Thoracic aorta (tissue), 2 donors: ENCODE measurements at places on chromosomes 6 and 20. TPM values are rescaled to one million over a fixed set of nuclear protein-coding genes. Genes with fewer than 3 reads are reported as not detected.
A peak's percentile ranks its signal among the peaks of the same experiment; 100 is the strongest.

GRCh38 chr6:169725125-169726048 is 1.1 kb upstream of the PHF10 start:
- H3K27me3 ChIP-seq, result no peaks in the 10 kb centered on the region

DNA sequence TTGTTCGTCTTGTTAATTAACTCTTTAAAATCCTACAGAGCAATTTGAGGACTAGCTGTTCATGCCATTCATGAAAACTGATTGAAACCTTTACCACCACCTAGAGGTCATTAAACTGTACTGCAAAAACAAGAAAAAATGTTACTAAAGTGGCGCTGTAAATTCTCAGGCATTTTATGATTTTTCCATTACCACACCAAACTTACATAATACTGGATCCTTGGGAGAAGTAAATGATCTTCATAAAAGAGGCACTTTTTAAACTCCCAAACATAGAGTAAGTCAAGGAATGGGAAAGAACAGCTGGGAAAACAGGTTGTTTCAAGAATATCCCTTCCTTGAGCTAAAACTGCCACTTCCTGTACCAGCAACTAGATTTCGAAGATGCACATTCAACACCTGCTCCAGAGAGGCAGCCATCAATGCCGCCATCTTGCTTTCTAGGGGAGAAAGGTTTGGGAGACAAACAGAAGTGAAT is 54.3 kb downstream of the MYLIP start:
- no peak for DNase-seq
- peak overlapping the region; percentile 44 for H3K27ac ChIP-seq
- H3K4me1 ChIP-seq, result peaks cover 25% of the 10 kb centered on the region
- no peaks in the 10 kb centered on the region for H3K27me3 ChIP-seq
- H3K36me3 ChIP-seq, result no peaks in the 10 kb centered on the region

PROKR2 gene
- total RNA-seq, result not detected

DNA sequence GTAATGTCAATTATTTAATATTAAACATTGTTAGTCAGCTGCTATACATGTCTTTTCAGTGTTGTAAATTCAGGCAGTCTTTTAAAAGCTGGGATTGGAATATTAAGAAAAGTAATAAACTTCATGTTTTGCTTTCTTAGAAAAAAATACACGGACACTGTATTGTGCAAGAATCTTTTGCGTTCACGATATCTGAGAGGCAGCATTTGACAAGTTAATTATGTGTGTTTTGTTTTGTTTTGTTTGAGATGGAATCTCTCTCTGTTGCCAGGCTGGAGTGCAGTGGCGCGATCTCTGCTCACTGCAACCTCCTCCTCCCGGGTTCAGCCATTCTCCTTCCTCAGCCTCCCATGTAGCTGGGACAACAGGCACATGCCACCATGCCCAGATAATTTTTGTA is 1661.3 kb downstream of the HACE1 start:
- DNase-seq, result no peak
- no peaks in the 10 kb centered on the region for H3K27me3 ChIP-seq
- H3K4me1 ChIP-seq, result no peaks in the 10 kb centered on the region
- H3K27ac ChIP-seq, result no peak overlapping the region
- H3K36me3 ChIP-seq, result no peaks in the 10 kb centered on the region

- H3K27me3 ChIP-seq, result no peaks in the 10 kb centered on the region
- no peaks in the 10 kb centered on the region for H3K36me3 ChIP-seq
- H3K4me1 ChIP-seq, result peaks cover 12% of the 10 kb centered on the region
- H3K27ac ChIP-seq, result no peak overlapping the region
- no peak overlapping the region for H3K4me3 ChIP-seq
- no peak for DNase-seq
Observed at GRCh38 chr6:137256350-137257103, 37.3 kb upstream of the IFNGR1 start.

DNA sequence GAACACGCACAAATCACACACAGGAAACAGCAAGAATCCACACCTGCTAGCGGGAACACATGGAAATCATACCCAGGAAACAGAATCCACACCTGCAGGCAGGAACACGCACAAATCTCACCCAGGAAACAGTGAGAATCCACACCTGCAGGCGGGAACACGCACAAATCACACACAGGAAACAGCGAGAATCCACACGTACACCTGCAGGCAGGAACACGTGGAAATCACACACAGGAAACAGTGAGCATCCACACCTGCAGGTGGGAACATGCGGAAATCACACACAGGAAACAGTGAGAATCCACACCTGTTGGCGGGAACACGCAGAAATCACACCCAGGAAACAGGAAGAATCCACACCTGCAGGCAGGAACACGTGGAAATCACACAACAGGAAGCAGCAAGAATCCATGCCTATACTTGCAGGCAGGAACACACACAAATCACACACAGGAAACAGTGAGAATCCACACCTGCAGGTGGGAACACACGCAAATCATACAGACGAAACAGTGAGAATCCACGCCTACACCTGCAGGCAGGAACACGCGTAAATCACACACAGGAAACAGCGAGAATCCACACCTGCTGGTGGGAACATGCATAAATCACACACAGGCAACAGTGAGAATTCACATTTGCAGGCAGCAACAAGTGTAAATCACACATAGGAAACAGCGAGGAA is 108.6 kb downstream of the DLL1 start:
- no peak overlapping the region for H3K27ac ChIP-seq
- no peak for DNase-seq
- peaks cover 5% of the 10 kb centered on the region for H3K4me1 ChIP-seq
- H3K4me3 ChIP-seq, result no peak overlapping the region

GRCh38 chr6:54014440-54014839 is 96.8 kb upstream of the MLIP start:
- no peak for DNase-seq
- H3K27me3 ChIP-seq, result no peaks in the 10 kb centered on the region
- no peak overlapping the region for H3K4me3 ChIP-seq
- no peaks in the 10 kb centered on the region for H3K36me3 ChIP-seq
- H3K27ac ChIP-seq, result no peak overlapping the region
- H3K4me1 ChIP-seq, result peaks cover 20% of the 10 kb centered on the region

GRCh38 chr20:52031563-52032303 is 159.8 kb downstream of the ZFP64 start:
- H3K36me3 ChIP-seq, result no peaks in the 10 kb centered on the region
- no peaks in the 10 kb centered on the region for H3K27me3 ChIP-seq
- peaks cover 8% of the 10 kb centered on the region for H3K4me1 ChIP-seq
- H3K4me3 ChIP-seq, result peak overlapping the region; percentile 46
- no peak for DNase-seq

SYCP2L gene
- total RNA-seq, result 0.63 TPM

DNA sequence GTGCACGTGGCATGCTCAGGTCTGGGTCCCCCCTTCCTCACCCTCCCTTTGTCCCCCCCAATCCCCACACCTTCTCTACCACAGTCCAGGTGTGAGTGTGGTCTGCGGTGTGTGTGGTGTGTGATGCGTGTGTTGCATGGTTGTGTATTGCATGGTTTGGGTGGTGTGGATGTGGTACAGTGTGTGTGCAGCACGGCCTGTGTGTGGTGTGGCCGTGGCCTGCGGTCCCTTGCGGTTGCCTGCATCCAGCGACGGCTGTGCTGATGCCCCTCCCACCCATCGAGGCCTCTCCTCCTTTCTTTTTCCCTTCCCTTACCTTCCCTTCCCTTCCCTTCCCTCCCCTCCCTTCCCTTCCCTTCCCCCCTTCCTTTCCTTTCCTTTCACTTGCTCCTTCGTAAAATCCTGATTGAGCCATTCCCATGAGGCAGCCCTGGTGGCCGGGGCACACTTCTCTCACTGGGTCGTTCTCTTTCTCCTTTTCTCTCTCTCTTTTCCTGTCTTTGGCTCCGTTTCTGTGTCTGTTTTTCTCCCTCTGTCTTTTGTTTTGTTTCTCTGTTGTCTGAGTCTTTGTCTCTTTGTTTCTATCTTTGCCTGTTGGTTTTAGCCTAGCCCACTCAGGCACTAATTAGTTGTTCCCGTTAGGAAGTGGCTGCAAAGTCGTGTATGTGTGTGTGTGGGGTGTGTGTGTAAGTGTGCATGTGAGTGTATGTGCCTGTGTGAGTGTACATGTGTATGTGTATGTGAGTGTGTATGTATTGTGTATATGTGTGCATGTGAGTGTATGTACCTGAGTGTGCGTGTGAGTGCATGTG is 65.7 kb downstream of the SRC start:
- no peak for DNase-seq
- H3K36me3 ChIP-seq, result no peaks in the 10 kb centered on the region
- H3K27me3 ChIP-seq, result no peaks in the 10 kb centered on the region
- H3K4me3 ChIP-seq, result peak overlapping the region; percentile 48

GRCh38 chr20:46945465-46945864 is 50.8 kb downstream of the EYA2 start:
- H3K27ac ChIP-seq, result no peak overlapping the region
- no peak overlapping the region for H3K4me3 ChIP-seq
- H3K4me1 ChIP-seq, result no peaks in the 10 kb centered on the region
- no peak for DNase-seq
- no peaks in the 10 kb centered on the region for H3K36me3 ChIP-seq

DNA sequence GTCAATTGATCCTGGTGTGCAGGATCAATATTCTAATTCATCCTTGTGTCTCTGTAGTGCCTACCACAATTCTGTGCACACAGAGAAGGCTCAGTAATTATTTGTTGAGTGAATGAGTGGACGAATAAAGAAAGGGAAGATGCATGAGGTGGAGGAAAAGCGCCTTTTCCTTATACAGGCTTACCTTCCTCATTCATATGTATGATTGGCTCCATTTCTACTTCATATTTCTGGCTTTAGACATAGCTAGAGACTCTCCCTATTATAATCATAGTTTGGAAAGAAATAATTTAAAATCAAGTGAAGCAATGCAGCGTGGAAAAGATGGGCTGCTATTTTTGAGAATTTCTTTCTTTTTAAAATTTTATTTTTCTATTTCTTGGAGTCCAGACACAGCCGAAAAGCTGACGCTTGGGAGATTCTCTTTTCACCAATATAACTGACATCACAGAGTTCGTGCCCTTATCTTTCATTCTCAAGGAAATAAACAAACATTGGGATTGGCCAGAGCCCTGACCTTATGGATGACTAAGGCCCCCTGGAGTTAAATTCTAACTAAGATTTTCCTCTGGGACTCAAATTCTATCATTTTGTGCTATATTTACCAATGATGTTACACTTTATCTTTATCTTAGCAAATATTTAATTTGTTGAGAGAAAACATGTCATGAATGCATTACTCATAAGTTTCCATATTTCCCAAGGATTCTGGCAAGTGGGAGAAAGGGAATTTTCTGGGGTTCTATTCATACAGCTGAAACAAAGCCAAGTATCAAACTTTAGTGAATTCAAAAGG is 48.1 kb downstream of the PRL start:
- H3K4me3 ChIP-seq, result no peak overlapping the region
- H3K4me1 ChIP-seq, result peaks cover 11% of the 10 kb centered on the region
- DNase-seq, result no peak
- H3K27ac ChIP-seq, result no peak overlapping the region

- H3K36me3 ChIP-seq, result no peaks in the 10 kb centered on the region
- peak overlapping the region; percentile 81 for H3K4me3 ChIP-seq
- peaks cover 67% of the 10 kb centered on the region for H3K4me1 ChIP-seq
- DNase-seq, result no peak
Observed at GRCh38 chr6:44222486-44223318, 693 bp upstream of the SLC29A1 start.

DNA sequence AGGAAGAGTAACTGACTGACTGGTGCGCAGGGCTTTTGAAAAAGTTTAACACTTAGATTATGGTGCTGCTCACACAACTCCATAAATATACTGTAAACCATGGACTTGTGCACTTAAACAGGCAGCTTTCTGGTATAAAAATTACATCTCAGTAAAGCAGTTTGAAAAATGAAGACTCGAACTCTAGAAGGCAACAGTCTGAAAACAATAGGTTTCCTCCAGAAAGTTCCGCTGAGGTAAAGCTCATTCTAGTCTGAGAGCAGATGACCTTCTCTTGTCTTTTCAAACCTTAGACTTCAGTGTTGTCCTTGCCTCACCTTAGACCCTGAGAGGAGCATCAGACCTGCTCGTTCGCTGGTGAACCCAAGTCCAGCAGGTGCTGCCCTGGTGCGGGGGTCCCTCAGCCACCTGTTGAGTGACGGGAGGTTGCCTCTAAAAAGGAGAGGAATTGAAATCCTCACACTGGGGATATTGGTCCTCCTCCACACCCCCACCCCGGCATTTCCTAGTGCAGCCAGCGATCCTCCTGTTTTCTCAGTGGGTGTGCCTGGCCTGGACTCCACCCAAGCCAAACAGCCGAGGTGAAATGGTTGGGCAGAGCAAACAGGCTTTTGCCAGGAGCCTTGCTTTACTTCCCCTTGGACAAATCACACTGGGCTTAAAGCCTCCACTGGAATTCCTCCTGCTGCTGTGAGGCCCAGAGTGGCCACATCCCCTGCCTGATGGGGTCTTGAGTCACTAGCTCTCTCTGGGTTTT is 14.7 kb upstream of the PYGB start:
- peak; percentile 60 for DNase-seq
- H3K4me1 ChIP-seq, result peaks cover 21% of the 10 kb centered on the region
- peak overlapping the region; percentile 78 for H3K27ac ChIP-seq
- no peaks in the 10 kb centered on the region for H3K36me3 ChIP-seq

- no peak for DNase-seq
- H3K4me1 ChIP-seq, result peaks cover 8% of the 10 kb centered on the region
- peaks cover 6% of the 10 kb centered on the region for H3K27me3 ChIP-seq
- H3K27ac ChIP-seq, result no peak overlapping the region
Observed at GRCh38 chr6:28673787-28674671, 148.3 kb downstream of the GPX5 start.

- no peak overlapping the region for H3K4me3 ChIP-seq
- no peak overlapping the region for H3K27ac ChIP-seq
Observed at GRCh38 chr6:75326557-75327258, 42.1 kb upstream of the TMEM30A start.

DNA sequence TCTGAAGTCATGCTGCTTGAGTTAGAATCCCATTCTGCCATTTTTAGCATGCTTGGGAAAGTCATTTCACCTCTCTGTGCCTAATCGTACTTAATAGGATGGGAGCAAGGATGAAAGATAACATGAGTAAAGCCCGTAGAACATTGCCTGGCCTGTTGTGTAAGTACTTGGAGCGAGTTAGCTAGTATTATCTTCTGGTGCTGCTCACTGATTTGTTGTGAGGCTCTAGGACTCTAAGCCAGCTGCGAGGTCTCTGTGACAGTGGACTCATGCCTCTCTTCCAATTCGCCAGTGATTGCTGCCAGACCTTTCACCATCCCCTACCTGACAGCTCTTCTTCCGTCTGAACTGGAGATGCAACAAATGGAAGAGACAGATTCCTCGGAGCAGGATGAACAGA is 17.8 kb downstream of the TAF8 start:
- no peak for DNase-seq
- H3K27ac ChIP-seq, result no peak overlapping the region
- H3K27me3 ChIP-seq, result no peaks in the 10 kb centered on the region
- H3K36me3 ChIP-seq, result peaks cover 46% of the 10 kb centered on the region
- H3K4me1 ChIP-seq, result no peaks in the 10 kb centered on the region
- H3K4me3 ChIP-seq, result no peak overlapping the region

C6orf89 gene
- total RNA-seq, result 53.6 TPM

DNA sequence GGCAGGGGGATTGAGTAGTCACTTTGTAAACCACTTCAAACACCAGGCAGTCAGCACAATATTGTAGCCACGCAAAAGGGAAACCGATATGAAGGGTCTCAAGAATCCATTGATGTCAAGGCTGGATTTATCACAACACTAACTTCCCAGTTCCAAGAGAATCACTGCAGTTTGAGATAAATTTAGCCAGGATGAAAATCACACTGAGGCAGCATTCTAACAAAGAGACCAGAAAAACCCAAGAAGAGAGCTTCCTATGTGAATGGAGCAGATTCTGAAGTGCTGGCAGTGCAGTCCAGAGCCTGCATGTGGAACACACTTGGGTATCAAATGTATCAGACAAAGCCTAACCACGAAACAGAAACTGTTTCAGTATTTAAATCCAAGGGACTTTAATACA is 84.6 kb downstream of the KIF16B start:
- no peak for DNase-seq
- H3K36me3 ChIP-seq, result peaks cover 15% of the 10 kb centered on the region
- H3K27me3 ChIP-seq, result no peaks in the 10 kb centered on the region
- H3K4me1 ChIP-seq, result no peaks in the 10 kb centered on the region
- H3K27ac ChIP-seq, result no peak overlapping the region
